ENCODE measurements at places on chromosomes 11 and 22.

DNA sequence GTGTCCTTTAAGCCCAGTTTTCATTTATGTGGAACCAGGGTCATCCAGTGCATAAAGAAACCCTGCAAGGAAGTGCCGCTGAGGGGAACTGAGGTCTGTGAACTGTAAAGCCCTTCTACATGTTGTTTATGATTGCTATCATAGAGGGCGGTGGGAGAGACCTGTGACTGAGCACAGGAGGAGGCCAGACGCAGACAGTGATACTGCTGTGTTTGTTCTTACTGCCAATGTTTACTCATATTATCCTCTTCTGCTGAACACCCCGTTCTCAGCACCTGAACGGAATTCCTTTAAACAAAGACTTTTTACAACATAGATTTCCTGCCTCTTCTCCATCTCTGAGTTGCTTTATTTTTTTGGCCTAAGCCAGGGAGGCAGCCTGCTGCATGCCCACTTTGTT lies 967 bp upstream of the GALNT18 start:
- no peak for DNase-seq

- no peak for DNase-seq
Measured at GRCh38 chr11:62103141-62103540, 20.7 kb upstream of the INCENP start.

DNA sequence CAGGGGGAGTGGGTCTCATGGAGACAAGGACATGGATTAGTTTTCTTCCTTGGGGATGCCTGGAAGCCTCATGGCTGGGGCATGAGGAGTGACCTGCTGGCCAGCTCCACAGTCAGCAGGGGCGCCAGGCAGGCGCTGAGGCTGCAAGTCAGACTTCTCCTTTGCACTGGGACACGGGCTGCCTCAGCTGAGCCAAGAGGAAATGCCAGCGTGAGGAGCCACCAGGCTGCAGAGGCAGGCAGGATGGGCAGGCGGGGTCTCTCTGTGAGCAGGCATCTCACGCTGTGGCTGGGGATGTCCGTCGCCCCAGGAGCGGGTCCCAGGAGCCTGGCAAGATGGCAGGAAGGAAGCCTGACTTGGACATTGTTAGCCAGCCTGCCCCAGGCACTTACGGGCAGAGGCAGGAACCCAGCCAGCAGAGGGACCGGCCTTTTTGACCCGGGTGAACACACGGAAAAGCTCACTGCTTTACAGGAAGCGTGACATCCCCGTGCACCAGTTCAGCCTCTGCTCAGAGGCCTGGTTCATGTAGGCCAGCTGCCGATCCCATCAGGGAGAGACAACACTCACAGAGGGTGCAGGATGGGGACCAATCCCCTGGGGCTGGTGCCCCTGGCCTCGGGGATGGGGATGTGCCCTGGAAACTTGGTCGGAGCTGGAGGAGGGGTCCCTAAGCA lies 10.2 kb downstream of the GNB1L start:
- DNase-seq = peak; percentile 96

GRCh38 chr11:73475549-73476095 lies 99.4 kb downstream of the RELT start:
- DNase-seq = no peak

GRCh38 chr11:11057472-11057854 lies 199.6 kb upstream of the ZBED5 start:
- DNase-seq = peak; percentile 50

- no peak for DNase-seq
Measured at GRCh38 chr22:35257002-35257320, 332 bp upstream of the HMGXB4 start.

GRCh38 chr11:109018639-109019038 lies 353.8 kb downstream of the DDX10 start:
- DNase-seq = no peak

- DNase-seq = no peak
Measured at GRCh38 chr11:56698795-56699194, at the start of gene OR9G1. TSS of gene OR9G1 (plus strand) at chr11:56699095. CDS start at chr11:56700388, 1,293 bp downstream.

GRCh38 chr11:118827118-118827517 lies 36.2 kb upstream of the DDX6 start:
- DNase-seq = no peak

GRCh38 chr22:20034143-20034542 lies 13.2 kb downstream of the TANGO2 start:
- DNase-seq = peak; percentile 9

DNA sequence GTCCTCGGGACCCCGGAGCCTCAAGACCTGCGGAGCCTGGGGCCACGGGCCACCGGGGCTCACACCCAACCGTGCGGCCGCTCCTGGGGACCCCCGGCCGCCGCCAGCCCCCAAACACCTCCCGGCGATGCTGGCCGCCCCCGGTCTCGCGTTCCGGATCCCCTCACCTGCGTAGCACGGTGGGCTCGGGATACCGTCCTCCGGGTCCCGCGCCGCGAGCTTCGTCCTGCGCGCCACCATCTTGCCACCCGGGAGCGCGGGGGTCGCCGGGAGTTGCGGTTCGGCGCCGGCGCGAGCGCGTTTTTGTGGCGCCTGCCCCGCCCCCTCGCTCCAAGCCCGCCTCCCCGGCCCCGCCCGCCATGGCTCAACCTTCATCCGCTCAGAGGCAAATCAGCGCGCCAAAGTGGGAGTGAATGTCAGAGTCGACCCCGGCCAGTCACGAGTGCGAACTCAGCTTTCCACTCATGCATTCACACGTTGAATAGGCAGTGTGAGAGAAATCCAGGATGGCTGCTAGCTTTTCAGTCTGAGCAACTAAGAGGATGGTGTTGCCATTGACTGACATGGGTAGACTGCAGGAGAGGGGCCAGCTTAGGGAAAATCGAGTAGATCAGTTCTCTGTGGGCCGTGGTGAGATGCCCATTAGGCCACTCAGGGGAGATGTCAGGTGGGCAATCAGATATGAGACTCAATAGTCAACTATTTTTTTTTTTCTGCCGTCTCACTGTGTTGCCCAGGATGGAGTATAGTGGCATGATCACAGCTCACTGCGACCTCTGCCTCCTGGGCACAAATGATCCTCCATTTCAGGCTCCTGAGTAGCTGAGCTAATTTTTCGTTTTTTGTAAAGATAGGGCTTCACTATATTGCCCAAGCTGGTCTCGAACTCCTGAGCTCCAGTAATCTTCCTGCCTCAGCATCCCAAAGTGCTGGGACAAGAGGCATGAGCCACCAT lies 28.3 kb downstream of the SERHL2 start:
- DNase-seq = peak; percentile 89

DNA sequence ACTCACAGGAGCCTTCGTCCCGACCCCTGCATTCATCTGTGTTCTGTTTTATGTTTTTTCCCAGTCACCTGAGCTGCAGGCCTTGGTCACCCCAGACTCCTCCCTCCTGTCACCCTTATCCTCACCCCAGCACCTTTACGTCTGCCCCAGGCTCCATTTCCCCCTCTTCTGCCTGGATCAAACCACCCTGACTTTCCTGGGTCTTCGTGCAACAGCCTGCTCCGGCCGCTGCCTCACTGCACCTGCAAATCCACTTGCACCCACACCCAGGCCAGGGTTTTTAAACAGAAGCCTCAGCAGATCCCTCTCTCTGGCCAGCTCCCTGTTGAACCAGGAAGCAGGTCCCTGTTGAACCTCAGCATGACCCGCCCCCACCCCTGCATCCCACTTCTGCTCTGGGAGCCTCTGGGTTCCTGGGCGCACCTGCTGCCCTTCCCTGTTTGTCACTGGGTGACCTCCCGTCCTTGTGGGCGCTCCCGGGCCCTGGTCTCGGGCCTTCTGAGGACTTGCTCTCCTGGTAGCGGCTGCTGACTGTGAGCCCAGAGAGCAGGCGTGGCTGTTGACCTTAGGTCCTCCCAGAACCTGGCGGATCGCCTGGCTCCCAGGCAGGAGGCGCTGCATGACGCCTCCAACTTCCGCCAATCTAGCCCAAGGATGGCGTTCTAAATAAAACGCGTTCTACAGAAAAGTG lies 12.8 kb downstream of the MAPK8IP2 start:
- DNase-seq = no peak

DNA sequence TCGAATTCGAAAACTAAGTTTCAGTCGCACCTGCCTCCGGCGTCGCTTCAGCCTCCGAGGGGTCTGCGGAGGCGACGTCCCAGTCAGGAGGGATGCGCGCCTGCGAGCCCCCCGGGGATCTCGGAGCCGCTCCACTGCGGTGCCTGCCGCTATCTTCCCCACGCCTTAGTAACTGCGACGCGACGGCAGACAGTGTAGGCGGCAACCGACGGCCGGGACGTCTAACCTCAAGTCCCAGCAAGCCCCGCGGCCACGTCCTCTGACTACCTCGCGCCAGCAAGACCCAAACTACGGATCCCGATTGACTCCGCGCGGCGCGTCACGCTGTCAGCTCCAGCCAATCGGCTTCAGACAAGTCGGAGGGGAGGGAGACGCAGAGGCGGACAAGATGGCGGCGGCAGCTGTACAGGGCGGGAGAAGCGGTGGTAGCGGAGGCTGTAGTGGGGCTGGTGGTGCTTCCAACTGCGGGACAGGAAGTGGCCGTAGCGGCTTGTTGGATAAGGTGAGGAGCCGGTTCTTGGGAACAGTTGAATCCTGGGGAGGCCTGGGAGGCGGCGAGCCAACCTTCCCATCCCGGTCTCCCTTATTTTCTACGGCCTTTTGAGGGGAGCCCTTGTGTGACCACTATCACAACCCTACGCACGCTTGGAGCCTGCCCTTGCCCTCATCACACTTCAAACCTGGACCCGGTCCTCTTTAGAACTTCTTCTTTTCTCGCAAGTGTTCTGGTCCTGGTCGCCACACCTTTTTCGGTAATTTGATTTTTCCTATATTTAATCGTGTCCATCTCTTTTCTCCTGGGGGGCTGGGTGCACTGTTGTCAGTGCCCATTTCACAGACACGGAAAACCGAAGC lies at the start of the genes SPCS2 and XRRA1:
Gene SPCS2, plus strand, starts transcription at position 369 of the 855 bp plus-strand sequence. Its CDS starts 20 bp downstream, at position 389.
Gene XRRA1, minus strand, starts transcription at position 194 of the 855 bp plus-strand sequence. CDS start 8,213 bp downstream, outside the sequence.
- peak; percentile 100 for DNase-seq

GRCh38 chr11:45778341-45778740 lies 26.6 kb upstream of the SLC35C1 start:
- no peak for DNase-seq

- DNase-seq = peak; percentile 31
Measured at GRCh38 chr11:103378931-103379330, 269.7 kb downstream of the DYNC2H1 start.

- no peak for DNase-seq
Measured at GRCh38 chr11:70594606-70595005, 196.3 kb downstream of the CTTN start.

- no peak for DNase-seq
Measured at GRCh38 chr11:104033561-104033960, 2.9 kb upstream of the DDI1 start.

GRCh38 chr11:46903846-46904245 lies 14.5 kb downstream of the LRP4 start:
- DNase-seq = no peak

DNA sequence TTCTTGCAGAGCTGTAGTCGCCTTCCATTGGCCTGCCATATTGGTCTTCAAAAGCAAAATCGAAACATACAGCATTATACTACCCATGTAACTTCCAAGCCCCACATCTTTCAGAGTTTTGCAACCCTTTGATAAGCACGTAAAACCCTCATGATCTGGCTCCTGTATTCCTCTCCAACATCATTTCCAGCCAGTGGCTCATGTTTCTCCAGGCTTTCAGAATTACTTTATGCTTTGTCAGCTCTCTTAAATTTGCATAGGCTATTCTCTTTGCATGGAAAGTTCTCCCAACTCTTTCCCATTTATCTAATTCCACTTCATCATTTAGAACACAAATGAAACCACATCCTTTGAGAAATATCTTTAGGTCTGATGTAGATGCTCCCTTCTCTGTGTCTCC lies 67.8 kb upstream of the DDI1 start:
- DNase-seq = no peak

DNA sequence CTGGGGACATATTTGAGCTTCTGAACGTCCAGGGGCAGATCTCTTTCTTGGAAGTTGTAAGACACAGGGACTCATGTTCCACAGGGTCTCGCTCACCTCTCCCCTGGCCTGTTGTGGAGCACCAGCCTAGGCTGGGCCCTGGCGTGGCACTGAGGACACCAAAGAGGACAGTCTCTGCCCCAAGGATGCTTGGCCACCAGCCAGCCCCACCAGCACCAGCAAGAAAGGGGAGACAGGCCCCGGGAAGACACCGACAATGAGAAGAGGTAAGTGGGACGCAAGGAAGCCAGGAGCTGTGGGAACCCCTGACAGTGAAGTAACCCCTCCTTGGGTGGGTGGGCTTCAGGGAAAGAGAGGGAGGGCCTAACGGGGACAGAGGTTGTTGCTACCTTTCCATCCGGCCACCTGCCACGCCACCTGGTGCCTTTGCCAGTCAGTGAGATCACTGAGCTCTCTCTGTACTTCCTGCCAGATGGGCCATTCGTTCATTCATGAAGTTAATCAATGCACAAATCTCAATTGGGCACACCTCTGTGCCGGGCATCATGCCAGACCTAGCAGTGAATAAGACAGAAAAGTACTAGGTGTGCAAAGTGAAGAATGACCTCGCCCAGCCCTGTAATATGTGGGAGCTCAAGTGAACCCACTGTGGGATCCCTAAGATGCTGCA lies 11.1 kb downstream of the APOL5 start:
- no peak for DNase-seq

- DNase-seq = peak; percentile 39
Measured at GRCh38 chr11:66015936-66016792, 4.4 kb downstream of the CST6 start.

GRCh38 chr11:35681163-35681767 lies 18.7 kb downstream of the TRIM44 start:
- no peak for DNase-seq

DNA sequence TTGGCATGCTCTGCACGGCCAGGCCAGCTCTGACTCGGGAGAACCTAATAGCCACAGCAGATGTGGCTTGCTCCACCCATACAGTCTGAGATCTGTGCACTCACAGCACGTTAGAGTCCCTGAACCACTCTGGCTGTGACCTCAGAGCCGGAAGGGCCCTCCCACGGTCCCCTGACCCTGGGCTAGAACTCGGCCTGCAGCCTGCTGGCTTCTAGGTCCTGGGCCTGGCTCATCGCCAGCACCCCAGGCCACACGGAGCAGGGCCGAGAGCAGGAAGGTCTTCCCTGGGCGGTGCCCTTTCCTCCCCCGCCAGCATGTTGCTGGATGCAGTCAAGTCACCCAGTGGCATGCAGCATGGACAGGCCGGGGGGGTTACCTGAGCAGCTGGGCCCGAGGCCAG lies 35.3 kb upstream of the TTLL12 start:
- DNase-seq = no peak

- DNase-seq = peak; percentile 17
Measured at GRCh38 chr11:44743959-44744557, 17.3 kb downstream of the TSPAN18 start.

DNA sequence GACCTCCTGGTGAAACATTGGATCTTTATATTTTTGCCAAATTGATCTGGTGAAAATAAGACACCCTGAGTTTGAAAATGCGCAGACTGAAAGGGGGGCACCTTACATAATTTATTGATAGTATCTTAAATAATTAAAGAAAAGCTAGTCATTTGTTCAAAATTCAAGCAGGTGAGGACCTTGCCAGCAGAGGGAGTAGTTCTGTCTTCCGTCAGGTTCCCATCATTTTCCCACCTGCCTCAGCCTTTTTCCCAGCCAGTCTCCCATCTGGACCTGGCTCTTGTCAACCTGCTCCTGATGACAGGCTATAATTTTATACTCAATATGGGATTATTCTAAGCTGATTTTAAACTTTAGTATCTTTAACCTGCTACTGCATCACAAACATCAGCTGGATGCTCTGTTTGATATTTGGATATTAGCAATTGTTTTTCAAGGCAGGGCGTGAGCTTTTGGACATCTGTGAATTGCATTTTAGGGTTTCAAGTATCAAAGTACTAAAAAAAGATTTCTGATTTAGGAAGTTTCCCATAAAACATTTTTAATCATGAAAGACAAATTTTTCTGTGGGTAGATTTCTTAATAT lies 132.0 kb downstream of the ELP4 start:
- peak; percentile 54 for DNase-seq

- no peak for DNase-seq
Measured at GRCh38 chr22:43277987-43278601, 65.1 kb downstream of the SCUBE1 start.
